ENCODE measurements at places on chromosomes 4 and X.

DNA sequence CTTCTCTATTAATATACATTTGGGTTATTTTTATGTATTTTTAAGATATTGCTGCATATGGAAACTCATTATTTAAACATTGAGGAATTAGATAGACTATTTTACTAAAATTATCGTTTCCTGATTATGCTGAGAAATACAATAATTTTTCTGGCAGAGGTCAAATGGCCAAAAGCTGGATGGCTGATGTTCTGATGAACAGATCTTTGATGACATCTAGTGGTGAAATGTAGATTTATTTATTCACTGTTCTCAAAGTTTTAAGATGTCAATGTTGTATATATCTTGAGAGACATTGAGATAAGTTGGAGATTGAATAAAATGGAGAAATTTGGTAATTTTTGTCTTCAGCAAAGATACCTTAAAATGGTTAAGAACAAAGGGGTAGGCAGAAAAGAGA, 96.2 kb downstream of the UGT8 start:
- DNase-seq: no peak

DNA sequence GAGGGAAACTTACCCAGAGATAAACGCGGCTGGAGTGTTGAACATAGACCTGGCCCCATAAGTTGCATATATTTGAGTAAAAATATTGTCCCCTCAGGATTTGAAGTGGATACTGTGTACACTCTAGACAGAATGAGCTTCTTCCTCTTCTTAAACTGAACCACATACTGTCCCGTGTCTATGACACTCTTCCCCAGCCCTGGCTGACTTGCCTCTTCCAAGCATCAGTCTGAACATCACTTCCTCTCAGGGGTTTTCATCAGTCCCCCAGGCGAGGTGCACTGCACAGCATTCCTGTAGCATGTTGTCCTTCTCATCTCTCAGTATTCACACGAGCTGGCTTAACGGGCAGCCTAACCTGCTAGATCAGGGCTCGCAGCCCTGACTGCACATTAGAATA, 80.5 kb upstream of the TMEM150C start:
- DNase-seq: no peak

DNA sequence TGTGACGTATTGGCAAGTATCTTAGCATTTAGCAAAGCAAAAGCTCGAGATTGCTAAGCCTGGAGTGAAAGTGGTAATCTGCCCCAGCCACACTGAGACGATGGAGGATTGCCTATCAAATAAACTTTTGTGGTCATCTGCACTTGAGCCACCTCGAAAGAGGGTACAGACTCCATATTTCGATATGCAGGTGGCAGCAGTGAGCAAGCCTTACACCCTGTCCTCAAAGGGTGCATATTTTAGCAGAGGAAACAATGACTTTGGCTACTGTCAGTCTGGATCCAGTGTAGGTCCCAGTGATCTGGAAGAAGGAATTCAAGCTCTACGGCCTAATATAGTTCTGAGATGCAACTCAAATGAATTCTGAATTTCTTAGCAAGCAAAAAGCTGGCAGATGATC, 153.9 kb downstream of the ATG4A start:
- no peak for DNase-seq

DNA sequence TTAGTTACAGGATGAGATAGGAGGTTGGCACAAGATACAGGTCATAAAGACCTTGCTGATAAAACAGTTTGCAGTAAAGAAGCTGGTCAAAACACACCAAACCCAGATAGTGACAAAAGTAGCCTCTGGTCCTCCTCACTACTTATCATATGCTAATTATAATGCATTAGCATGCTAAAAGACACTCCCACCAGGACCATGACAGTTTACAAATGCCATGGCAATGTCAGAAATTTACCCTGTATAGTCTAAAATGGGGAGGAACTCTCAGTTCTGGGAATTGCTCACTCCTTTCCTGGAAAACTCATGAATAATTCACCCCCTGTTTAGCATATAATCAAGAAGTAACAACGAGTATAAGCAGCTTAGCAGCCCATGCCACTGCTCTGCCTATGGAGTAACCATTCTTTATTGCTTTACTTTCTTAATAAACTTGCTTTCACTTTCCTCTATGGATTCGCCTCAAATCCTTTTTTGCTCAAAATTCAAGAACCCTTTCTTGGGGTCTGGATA, 1254.4 kb downstream of the PCDH7 start:
- no peak for DNase-seq

DNA sequence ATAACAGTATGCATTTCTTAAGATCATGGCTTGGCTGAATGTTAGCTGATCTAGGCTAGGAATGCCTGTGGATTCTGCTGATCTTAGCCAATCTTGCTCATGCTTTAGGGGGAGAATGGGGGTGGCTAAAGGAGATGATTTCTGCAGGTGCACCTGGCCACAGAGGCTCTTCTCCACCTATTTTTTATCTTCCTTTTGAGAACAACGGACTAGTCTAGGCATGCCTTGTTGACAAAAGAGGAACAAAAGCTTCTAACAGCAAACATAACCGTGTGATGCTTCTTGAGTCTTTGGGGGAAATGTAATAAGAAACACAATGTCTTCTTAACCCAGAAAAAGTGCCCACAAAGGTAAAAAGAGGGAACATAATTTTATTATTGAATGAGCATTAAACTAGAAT, 743.5 kb downstream of the ARAP2 start:
- DNase-seq: no peak

- DNase-seq: no peak
These were observed 65.3 kb upstream of the IBSP start for GRCh38 chr4:87734084-87734483.

GRCh38 chr4:53453385-53453784, 75.9 kb downstream of the FIP1L1 start:
- no peak for DNase-seq

DNA sequence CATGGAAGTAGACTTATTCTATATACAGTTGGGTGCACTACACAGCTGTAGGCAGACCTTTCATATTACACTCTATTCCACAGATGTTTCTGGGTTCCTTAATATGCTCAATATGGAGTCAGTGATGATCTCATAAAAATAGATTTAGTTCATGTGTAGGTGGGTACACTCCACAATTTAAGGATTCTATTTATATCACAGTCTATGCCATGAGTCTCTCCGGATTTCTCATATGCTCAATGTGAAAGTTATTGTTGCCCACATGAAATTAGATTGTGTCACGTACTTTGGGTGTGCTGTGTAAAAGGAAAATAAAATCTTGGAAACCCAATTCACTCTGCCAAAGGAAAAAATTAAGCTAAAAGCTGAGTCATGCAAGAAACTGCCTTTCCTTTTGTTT, 32.5 kb upstream of the TASL start:
- DNase-seq: no peak

GRCh38 chr4:26206339-26206738, 114.5 kb upstream of the RBPJ start:
- no peak for DNase-seq

GRCh38 chr4:162111078-162111477, 52.7 kb downstream of the FSTL5 start:
- no peak for DNase-seq

GRCh38 chrX:23855569-23855968, 52.2 kb downstream of the APOO start:
- no peak for DNase-seq

- DNase-seq: no peak
These were observed 54.6 kb downstream of the FNIP2 start for GRCh38 chr4:158823461-158823873.
